ENCODE measurements at places on chromosomes 1 and 21.

DNA sequence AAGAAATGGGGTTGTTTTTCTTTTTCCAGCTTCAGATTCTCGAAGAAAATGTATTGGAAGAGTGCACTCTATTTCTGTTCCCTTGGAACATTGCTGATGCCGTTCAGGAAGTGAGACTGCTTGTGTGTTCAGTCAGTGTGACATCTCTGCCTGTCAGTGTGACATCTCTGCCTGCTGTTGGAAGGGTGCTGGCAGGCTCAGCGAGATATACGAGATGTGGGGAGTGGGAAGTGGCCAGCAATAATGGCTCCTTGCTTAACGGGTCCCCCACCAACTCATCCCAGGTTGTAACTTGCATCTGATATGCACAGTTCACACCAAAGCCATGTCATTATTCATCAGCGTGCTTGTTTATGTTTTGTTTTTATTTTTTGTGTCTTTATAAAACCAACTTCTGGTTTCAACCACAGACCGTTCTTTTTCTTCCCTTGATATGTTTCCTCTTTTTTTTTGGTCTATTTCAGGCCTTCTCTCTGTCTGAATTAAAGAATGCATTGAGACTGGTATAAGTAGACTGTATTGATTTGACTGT lies 145.4 kb downstream of the GALNT2 start:
- DNase-seq = no peak

DNA sequence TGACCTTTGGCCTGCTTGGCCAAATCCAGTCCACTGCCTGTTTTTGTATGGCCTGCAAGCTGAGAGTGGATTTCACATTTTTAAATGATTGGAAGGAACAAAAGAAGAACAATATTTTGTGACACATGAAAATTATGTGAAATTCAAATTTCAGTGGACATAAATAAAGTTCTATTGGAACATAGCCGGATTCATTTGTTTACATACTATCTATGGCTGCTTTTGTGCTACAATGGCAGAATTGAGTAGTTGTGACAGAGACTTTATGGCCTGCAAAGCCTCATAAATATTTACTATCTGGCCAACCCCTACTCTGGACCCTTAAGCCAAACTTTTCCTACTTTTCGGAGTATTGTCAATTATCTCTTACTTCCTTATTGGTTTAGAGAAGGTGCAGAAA lies 66.6 kb upstream of the IPO9 start:
- no peak for DNase-seq

DNA sequence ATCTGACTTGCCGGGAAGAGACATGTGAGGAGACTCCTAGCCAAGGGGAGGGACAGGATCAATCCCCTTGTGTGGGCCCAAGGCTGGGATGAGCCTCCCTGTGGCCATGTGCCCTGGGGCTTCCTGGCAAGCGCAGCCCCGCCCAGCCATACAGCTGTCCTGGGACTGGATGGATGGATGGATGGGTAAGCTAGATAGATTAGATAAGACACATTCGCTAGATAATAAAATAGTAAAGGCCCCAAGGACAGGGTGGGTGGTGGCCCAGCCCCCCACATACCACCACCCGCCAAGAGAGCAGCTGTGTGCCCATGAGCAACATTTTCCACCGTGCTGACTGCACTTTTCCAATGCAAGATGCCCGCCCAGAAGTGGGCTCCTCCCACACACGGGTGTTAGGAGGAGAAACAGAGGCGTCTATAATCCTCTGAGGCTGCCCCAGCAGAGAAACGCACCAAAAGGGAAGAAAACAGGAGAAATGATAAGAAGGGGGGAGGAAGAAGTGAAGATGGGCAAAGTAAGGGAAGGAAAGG lies 25.1 kb downstream of the ZBTB17 start:
- no peak for DNase-seq

- DNase-seq = no peak
Observed at GRCh38 chr1:157115429-157115838, 15.8 kb upstream of the ETV3L start.

GRCh38 chr1:71399594-71399993 lies 318.8 kb upstream of the ZRANB2 start:
- DNase-seq = no peak

DNA sequence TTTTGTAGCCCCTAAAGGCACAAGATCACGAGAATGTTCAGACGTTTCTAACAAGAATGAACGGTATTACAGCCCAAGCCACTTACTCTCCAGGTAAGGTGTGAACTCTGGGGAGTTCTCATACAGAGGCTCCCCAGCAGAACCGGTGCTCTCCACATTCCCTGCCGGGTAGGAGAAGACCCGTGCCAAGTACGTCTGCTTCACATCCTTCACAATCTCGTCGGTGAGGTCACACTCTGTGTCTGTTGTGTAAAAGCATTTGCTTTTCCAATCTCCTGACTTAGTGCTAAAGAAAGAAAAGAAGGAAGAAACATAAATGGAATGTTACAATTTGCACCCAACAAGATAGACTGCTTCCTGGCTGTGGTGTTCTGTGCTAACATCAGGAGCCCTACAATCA lies 5.7 kb downstream of the F3 start:
- no peak for DNase-seq

GRCh38 chr1:228081578-228082213 lies 812 bp upstream of the ARF1 start:
- no peak for DNase-seq

- no peak for DNase-seq
Observed at GRCh38 chr1:195763146-195763906, 844.9 kb downstream of the KCNT2 start.

DNA sequence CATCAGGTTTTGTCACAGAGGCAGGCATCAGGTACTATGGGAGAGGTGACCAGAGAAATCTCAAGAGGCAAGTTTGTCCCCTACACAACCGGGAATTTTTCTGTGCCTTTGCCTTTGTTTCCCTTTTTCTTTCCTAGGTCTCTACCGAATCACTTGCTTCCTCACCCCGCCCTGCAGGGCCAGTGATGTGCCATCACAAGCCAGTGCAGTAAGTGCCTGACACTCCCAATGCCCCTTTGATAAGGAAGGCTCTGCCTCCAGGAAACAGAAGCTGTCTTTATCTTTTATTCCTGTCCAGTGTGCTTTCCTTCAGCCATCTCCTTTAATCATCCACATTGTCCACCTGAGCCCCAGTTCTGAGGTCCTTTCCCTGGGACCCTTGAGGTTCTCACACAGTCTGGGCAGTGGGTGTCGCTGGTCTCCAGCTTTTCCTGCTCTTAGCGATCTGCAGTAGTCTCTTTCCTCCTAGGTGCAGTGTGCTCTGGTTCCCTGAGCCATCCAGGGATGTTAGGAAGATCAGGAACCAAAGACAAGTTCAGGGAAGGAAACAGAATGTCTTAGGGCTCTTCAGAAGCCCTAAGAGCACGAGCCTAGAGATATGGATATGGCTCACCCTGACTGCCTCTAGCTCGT lies 36.6 kb downstream of the GJA5 start:
- peak; percentile 19 for DNase-seq

DNA sequence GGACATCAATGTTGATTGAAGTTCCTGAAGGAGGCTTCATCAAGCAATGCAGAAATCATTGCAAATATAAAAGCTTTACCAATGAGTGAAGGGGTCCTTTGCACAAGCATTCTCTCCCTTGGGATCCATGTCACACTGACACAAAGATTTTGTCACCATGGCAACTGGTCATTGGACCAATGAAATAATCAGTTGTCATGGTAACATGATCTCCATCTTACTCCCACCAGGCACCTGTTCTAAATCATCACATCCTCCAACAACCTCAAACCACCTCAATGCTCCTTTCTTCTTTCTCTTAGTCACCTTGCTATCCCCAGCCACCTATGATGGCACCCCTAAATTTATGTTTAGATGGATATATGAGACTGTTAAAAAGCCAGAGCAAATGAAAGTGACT lies 13.5 kb upstream of the FOXJ3 start:
- DNase-seq = peak; percentile 24

GRCh38 chr1:157368363-157368762 lies 184.0 kb downstream of the FCRL5 start:
- DNase-seq = no peak

- no peak for DNase-seq
Observed at GRCh38 chr21:41024746-41025254, 143.2 kb upstream of the BACE2 start.

- no peak for DNase-seq
Observed at GRCh38 chr1:159663552-159663951, 50.8 kb downstream of the CRP start.

DNA sequence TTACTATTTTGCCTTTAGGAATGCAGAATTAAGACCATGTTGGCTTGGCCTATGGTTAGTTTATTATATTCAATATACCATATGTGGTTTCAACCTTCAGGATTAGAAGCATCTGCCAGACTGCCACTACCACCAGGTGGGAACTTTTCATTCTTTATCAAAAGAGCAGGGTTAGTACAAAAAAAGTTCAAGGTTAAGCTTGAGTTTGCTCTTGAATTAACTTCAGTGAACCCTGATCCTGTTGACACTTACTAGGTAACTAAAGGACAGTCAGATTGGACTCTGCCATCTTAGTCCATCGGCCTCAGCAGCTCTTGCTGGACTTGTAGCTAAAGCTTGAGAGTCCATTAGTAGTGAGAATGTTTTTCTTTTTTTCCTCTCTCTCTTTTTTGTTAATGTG lies 22.1 kb downstream of the CLIC4 start:
- DNase-seq = no peak

DNA sequence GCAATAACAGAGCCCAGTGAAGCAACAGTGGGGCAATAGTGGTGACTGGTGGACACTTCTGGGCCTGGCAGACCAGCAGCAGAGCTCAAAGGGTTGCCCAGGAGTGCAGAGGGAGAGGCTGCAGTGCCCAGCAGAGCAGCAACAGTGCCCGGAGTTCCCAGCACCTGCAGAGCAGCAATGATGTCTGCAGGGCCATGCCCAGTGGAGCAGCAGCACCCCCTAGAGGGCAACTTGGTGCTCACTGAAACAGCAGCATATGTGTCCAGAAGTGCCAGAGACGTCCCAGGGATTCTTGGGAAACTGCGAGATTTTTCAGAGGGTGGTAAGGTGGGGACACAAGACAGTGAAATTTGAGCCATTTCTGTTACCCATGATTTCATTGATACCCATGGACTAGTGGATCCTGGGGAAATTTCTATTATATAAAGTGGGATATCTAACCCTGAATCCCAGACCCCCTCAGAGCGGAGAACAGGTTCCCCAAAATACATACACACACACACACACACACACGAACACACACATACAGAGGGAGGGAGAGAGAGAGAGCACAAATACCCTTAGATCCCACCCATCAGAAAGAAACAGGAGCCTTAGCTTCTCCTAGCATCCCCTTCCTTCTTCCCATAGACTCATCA lies 156.9 kb upstream of the GJB5 start:
- peak; percentile 80 for DNase-seq

DNA sequence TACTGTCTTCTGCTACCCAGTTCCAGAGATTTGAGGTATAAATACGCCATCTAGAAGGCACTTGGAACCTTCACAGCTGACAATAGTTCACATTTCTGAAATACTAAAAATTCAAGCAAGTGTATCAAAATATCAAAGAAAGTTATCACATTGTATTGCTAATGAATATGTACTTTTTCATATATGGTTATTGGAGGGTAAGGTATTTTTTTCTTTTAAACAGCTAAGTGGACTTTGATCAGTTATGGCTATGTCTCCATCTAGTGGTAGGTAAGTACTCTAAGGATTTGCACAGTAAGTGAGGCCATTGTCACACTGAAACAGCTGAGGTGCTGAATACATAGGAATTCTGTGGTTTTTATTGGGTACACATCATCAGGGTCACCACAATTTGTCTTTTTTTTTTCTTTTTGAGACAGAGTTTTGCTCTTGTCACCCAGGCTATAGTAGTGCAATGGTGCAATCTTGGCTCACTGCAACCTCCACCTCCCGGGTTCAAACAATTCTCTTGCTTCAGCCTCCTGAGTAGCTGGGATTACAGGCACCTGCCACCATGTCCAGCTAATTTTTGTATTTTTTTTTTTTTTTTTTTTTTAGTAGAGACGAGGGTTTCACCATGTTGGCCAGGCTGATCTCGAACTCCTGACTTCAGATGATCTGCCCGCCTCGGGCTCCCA lies 49.1 kb upstream of the CR2 start:
- DNase-seq = peak; percentile 59

GRCh38 chr1:201645956-201646355 lies 107.0 kb downstream of the NAV1 start:
- no peak for DNase-seq

GRCh38 chr1:110717179-110717578 lies 42.4 kb upstream of the KCNA3 start:
- no peak for DNase-seq

DNA sequence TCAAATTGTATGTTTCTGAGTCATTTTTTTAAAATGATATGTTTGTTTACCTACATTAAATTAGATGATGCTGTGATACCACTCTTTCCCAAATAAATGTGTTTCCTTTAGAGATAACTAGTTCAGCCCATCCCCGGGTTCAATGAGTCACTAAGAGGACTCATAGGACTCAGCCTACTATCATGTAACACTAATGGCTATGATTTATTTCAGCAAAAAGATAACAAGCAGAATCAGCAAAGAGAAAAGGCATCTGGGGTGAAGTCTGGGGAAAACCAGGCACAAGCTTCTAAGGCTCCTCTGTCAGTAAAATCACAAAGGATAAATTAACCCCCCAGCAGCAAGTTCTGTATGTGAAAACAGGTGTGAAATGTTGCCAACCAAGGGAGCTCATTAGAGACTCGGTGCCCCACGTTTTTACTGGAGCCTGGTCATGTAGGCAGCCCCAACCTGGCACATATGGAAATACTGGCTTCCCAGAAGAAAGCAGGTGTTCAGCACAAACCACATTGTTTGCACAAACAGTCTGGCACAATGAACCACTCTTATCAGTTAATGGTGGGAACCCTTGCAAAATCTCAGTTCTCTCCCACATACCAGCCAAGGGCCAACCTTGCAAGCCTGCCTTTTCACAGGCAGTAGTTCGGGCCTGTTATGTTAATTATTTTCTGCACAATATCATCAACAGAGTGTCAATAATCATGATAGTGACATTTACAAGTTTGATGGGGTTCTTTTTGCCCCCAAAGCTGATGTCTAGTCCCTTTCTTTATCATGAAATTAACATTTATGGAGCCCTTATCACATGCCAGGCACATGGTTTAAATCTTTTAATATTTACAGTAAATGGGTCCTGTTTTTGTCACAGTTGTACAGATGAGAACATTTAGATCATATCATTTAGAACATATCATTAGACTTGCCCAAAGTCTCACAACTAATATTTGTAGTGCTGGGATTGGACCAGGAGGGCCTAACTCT lies 23.1 kb upstream of the CNN3 start:
- peak; percentile 73 for DNase-seq

- DNase-seq = no peak
Observed at GRCh38 chr1:153769221-153769620, 6.0 kb upstream of the SLC27A3 start.

GRCh38 chr1:93666613-93667384 lies 14.8 kb downstream of the BCAR3 start:
- DNase-seq = no peak

Measured in COR-L47 (cell line).